AG09309 (cell line): ENCODE measurements at places on chromosomes 1 and 21.

GRCh38 chr1:85334962-85335361 lies 58.5 kb upstream of the BCL10 start:
- no peak for DNase-seq

DNA sequence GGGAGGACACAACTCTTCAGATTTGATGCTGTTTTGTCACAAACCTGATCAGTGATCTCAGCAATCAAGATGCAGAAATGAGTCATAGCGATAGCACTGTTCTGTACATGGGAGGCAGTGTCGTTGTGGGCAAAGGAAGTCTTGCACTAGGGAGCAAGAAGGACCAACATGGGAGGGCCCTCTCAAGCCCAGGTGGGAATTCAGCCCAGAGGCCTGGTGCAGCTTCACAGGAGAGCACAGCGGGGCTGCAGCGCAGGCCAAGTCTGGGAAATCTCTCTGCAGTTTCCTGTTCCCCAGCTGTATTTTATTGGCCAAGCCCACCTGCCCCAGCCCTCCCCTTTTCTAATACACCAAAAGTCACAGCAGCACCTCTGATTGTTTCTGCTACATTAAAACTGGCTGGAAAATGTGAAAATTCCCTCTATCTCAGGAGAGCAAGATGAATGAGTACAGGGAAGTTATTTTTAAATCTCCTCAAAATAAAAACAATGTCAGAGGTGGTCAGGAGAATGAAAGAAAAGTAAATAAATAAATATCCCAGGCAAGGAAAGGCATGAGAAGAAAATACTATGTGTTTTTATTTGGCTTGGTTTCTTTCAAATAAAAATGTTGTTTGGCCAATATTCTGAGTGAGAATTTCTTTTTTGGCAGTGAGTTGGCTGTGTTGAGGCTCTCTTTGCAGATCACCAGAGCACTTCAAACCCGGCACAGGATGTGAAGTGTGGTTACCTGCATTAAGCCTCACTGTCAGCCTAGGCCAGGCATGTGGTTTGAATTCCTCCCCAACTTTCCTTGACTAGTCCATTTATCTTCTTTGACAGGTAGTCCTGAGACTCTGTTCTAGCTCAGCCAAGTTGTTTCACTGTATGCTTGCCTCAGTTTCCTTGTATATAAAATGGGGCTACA lies 422.1 kb downstream of the PLPP3 start:
- DNase-seq: no peak

DNA sequence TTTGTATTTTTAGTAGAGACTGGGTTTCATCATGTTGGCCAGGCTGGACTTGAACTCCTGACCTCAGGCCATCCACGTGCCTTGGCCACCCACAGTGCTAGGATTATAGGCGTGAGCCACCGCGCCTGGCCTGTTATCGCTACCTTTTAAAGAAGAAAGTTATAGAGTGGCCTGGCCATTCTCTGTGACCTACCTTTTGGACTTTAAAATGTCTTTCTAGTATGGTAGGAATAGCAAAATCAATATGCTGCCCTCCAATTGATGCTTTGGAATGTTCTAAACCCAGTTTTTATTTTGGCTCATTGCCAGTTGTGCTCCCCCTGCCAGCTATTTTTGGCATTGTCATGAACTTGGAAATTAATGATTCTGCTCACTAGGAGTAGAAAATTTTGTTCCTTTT lies 19.9 kb downstream of the HIPK1 start:
- DNase-seq: no peak

- no peak for DNase-seq
Observed at GRCh38 chr1:182392050-182393028, 749 bp upstream of the GLUL start.
